ENCODE measurements at places on chromosomes 12 and 14. TPM values are rescaled to one million over a fixed set of nuclear protein-coding genes. Genes with fewer than 3 reads are reported as not detected.

TSPAN9 gene
- 55.1 TPM for total RNA-seq

SLC38A4 gene
- total RNA-seq = 1.9 TPM

ARMH4 gene
- 49.9 TPM for total RNA-seq

RASSF8 gene
- 163 TPM for total RNA-seq

COX8C gene
- total RNA-seq = not detected

NRXN3 gene
- total RNA-seq = 4.5 TPM

KRT73 gene
- not detected for total RNA-seq

IFNG gene
- not detected for total RNA-seq

MANSC4 gene
- total RNA-seq = 0.73 TPM

LGMN gene
- total RNA-seq = 91.4 TPM

OR4K13 gene
- total RNA-seq = not detected

CHGA gene
- total RNA-seq = not detected

LRRC10 gene
- total RNA-seq = not detected

ASCL1 gene
- total RNA-seq = not detected

ERBB3 gene
- total RNA-seq = 0.77 TPM

PRMT5 gene
- 57.9 TPM for total RNA-seq

KRT82 gene
- not detected for total RNA-seq

POLE2 gene
- total RNA-seq = 1.8 TPM

SMAGP gene
- total RNA-seq = 1.2 TPM

RNU4-1 gene
- total RNA-seq = under 0.01 TPM

CD9 gene
- 181 TPM for total RNA-seq

OVCH1 gene
- 1.0 TPM for total RNA-seq
